Caco-2 (cell line): ENCODE measurements at places on chromosomes 3 and 15.

DNA sequence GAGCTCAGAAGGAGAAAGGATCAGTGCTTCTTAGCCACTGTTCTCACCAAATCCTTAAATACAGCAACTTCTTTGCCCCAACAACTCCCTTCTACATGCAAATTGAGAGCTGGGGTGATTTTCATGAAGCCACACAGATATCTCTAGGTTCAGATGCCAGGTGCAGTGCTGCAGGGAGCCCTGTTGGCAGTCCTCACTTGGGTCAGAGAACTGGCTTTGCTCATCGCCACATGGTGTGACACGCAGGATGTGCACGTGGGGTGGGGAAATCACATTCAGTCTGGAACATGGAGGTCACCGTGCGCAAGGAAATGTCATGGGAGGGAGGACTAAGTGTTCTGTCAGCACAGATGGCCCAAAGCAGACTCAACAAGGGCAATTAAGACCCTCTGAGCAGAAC is 103.8 kb downstream of the WDR76 start:
- H3K36me3 ChIP-seq, result no peaks in the 10 kb centered on the region
- H3K4me1 ChIP-seq, result no peaks in the 10 kb centered on the region
- no peak for DNase-seq
- no peaks in the 10 kb centered on the region for H3K27me3 ChIP-seq
- no peak overlapping the region for H3K4me3 ChIP-seq
- no peak overlapping the region for H3K27ac ChIP-seq

DNA sequence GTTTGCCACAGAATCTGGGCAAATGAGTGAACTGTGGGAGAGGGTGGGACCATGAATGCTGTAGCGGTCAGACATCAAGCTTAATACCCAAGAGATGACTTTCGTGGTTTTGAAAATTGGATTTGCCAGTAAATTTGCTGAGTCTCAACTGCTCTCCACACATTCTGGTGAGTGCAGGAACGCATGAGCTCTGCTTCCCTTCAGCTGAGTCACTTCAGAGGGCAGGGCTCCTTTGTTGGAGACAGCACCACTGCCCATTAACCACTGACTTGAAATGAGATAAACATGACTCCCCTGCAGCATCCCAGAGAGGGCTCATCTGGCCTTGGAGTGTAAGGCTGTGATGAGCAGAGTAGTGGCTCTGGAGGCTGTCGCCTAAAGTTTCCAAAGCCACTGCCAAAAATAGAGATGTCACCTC is 22.6 kb downstream of the RARRES1 start:
- H3K4me3 ChIP-seq, result no peak overlapping the region
- no peaks in the 10 kb centered on the region for H3K4me1 ChIP-seq
- no peak for DNase-seq
- H3K36me3 ChIP-seq, result no peaks in the 10 kb centered on the region; the same call in 1 of the 2 replicates

DNA sequence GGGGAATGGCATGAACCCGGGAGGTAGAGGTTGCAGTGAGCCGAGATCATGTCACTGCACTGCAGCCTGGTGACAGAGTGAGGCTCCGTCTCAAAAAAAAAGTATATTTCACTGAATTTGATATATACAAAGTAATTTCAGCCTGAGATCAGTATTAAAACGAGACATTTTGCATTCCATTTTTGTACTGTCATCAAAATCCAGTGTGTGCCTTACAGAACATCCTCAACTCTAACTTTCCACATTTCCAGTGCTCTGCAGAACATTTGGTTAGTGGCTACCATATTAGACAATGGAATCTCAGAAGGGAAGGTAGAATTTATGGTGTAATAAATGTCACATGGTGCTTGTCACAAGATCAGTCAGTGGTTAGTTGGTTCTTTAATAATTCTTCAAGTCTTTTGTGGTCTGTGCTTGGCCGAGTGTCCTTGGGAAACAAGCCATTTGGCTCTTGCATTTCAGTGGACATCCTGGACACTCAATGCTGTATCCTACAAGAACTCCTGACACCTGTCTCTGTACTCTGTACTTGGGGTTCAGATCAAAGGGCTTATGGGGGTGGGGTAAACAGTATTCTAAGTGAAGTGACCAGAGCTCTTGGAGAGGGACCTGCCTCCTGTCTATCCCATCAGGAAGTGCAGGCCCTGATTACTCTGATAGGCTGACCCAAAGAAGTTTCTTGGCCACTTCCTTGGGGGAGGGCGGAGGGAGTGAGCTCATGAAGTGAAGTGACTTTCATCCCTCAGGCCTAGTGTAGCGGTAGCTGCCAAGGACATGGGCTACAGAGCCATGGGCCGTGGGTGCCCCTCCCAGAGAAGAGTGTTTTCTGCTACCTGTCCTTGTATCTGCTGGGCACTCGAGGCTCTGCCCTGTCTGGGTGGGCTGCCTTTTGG is 3.7 kb downstream of the ACVR2B start:
- H3K4me1 ChIP-seq, result peaks cover 6% of the 10 kb centered on the region
- H3K27ac ChIP-seq, result no peak overlapping the region
- H3K36me3 ChIP-seq, result no peaks in the 10 kb centered on the region
- no peak overlapping the region for H3K4me3 ChIP-seq
- H3K27me3 ChIP-seq, result no peaks in the 10 kb centered on the region

DNA sequence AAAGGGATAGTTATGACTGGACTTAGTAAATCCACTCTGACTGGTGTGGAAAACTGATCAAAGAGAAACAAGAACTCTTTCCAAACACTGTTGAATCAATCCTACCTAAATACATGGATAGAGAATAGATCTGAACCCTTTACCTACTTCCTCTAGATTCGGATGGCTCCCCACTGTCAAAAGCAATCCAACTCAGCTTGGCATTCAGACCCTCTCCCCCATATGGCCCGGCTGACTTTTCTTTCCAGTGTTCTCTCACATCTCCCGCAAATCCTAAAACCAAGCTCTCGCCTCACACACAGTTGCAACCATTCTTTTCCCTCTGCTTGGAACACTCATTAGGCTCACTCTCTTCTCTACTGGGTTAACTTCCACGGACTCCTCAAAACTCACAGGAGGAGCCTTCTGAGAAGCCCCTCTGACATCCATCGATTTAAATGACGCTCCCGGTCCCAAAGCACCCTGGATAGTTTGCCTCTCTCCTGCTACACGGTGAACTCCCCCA is 639 bp downstream of the SPICE1 start:
- H3K27me3 ChIP-seq, result no peaks in the 10 kb centered on the region
- H3K36me3 ChIP-seq, result no peaks in the 10 kb centered on the region
- peak; percentile 6 for DNase-seq
- H3K4me3 ChIP-seq, result peak overlapping the region; percentile 83

- H3K4me3 ChIP-seq, result no peak overlapping the region
- peak overlapping the region; percentile 38 for H3K27ac ChIP-seq
- no peaks in the 10 kb centered on the region for H3K36me3 ChIP-seq
- H3K4me1 ChIP-seq, result peaks cover 33% of the 10 kb centered on the region
- no peaks in the 10 kb centered on the region for H3K27me3 ChIP-seq
These were observed 19.9 kb downstream of the IQGAP1 start for GRCh38 chr15:90407871-90408317.
